RCC 7860 (cell line): ENCODE measurements at places on chromosomes 12 and 14.

DNA sequence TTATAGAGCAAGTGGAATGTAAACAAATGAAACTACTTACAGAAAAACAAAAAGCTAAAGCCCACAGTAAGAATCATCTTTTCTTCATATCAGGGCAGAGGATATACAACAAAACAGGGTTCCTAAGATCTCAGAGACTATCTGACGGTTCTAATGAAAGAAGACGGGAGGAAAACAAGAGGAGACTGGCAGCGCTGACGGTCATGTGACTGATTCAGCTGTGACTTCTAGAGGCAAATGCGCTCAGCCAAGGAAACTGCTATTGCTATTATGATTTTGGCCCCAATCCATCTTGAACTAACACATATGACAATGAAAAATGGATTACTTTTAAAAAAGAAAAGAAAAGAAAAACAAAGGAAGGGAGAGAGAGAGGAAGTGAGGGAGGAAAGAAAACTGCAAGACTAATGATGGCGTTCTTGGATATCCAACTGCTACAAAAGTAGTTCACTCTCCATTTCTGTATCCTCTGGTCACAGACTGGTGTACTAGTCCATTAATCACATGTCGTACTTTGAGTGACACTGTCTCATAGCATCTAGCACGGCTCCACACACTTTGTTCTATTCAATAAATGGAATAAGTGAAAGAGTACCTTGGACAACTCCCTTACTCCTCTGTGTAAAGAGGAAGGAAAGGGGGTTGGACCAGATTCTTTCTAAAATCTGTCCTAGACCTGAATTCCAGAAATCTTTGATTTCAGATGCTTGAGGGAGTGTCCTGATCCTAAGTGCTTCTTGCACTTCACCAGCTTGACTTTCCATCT, 119.3 kb downstream of the DAD1 start:
- DNase-seq = no peak

- DNase-seq = no peak
Observed at GRCh38 chr14:100771121-100771800, 44.6 kb downstream of the DLK1 start.

- peak; percentile 63 for DNase-seq
Observed at GRCh38 chr12:91413581-91414546, 231.2 kb upstream of the DCN start.

- no peak for DNase-seq
Observed at GRCh38 chr14:35046751-35047536, 872 bp downstream of the FAM177A1 start.
